Activated CD4-positive, alpha-beta T cell treated with anti-CD3 and anti-CD28 coated beads for 48 hours (primary cell): ENCODE measurements at places on chromosomes 2 and 18.

DNA sequence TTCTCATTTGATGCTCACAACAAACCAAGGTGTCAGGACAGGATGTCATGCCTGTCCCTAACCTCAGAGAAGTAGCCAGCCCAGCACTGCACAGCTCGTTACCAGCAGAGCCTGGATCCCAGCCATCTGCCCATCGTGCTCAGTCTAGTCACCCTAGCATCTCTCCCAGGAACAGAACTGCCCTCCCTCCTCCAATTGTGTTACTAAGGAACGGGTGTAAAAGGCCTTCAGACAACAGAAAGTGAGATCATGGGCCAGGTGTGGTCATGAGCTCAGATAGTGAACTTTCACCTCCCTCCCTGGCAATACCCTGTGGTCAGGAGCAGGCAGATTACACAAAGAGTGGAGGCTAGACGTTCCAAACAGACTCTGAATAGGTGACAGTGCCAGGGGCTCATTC, 111.8 kb upstream of the PPP1CB start:
- DNase-seq = no peak

- DNase-seq = no peak
These were observed 828.6 kb upstream of the FSHR start for GRCh38 chr2:49982871-49983270.

DNA sequence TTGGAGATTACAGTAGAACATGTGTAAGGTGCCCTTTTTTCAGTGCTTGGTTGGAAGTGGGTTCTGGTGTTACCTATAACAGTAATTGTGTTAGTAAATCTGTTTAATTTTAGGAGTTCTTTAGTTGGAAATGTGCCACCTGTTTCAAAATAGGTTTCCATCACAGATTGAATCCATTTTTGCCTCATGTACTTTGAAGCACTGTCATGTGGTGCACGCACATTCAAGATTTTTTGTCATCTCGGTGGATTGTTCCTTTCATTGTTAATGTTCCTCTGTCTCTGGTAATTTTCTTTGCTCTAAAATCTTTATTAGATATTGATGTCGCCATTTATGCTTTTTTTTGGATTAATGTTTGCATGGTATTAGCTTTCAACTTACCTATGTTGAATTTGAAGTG, 1.3 kb downstream of the ATP9B start:
- DNase-seq = no peak

DNA sequence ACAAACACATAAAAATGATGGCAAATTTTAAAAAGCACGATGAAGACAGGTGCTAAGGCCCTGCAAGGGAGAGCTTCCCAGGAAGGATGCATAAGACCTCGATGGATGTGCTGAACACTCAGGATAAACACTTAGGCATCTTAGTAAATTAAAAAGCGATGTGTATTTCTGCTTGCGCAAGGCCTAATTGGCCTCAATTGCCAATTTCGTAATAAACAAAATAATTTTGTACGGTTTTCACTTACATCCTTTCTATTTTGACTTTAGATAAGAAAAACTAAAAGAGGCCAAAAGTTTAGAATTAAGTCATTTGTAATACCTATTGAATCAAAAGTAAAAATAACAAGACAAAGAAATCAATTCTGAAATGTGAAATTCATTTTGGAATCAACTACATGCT, 189.1 kb downstream of the TCF4 start:
- no peak for DNase-seq

- DNase-seq = no peak
These were observed 257.2 kb downstream of the SRBD1 start for GRCh38 chr2:45353879-45354278.

GRCh38 chr2:47503481-47504070, 100.6 kb downstream of the MSH2 start:
- DNase-seq = no peak

- no peak for DNase-seq
These were observed 40.3 kb upstream of the HNMT start for GRCh38 chr2:137924019-137924418.

GRCh38 chr2:210938228-210938627, 381.8 kb downstream of the CPS1 start:
- no peak for DNase-seq

GRCh38 chr2:45450634-45451033, 160.4 kb downstream of the SRBD1 start:
- DNase-seq = no peak

DNA sequence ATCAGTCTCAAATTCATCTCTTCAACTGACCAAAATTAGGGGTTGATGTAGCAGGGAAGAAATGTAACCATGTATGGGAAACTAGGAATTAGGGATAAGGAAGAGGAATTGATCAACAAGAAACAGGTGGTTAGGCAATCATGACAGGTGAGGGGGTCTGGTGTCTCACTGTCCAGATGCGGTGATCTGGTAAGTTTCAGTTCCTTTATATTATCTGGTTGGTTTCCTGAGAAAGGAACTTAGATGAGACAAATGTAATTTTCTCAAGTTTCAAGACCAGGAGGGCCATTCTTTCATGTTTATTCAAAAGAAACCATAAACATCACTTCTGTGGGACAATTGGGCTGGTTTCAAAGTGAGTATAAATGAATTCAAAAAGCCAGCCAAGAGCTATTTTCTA, 306.2 kb upstream of the KCNJ3 start:
- DNase-seq = no peak

GRCh38 chr2:104118889-104119288, 735.0 kb upstream of the POU3F3 start:
- DNase-seq = no peak

GRCh38 chr2:113278742-113279139, at the start of gene PAX8:
TSS of gene PAX8 (minus strand) at chr2:113278921. CDS start at chr2:113278394, 527 bp downstream.
- no peak for DNase-seq

DNA sequence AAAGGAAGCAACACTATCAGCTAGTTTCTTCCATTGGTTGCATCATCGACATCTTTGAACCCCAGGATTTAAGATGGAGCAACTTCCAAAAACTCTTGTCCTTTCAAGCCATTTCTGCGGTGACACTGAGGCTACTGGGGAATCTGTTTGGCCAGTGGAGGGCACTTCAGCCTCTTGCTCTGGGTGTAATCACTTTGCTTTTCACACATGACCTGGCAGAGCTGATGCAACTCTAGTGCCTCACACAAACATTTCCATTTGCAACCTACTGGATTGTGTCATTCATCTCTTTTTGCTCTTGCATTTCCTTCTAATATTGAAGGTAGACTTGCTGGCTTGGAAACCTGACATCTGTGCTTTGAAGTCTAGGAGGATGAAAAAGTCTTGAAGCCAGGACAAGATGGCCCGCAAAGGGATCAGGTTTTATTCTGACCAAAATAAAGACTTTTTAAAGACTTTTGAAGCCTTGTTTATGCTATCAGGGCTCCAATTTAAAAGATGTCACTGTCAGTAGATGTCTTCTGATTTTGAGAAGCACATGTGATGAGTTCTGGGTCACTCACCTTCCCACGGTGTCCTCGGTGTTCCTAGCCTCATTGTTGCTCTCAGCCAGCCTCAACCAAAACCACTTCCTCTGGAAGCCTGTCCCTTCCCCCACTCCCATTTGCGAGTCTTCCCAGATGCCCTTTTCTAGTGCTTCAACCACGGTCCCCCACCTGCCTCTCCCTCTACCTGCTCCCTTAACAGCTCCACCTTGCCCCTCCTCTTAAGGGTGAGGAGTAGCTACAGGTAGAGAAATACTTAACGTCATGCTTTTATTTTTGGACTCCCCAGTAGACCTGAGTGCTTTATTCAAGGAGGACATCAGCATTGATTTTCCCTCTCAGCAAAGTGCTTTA, 69.7 kb upstream of the KCNE4 start:
- DNase-seq = no peak

DNA sequence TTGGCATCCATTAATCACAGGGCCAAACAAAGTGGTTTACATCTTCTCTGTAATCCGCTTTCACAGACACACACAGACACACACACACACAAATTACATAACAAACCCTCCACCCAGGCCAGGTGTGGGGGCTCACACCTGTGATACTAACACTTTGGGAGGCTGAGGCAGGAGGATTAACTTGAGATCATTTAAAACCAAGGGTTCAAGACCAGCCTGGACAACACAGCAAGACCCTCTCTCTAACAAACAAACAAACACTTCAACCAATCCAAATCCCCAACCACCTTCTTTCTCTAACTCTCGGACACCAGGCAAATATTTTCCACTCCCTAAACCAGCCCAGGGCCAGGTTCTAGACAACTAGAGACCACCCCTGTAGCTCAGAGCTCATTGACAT, 79.5 kb upstream of the XPO1 start:
- DNase-seq = no peak

DNA sequence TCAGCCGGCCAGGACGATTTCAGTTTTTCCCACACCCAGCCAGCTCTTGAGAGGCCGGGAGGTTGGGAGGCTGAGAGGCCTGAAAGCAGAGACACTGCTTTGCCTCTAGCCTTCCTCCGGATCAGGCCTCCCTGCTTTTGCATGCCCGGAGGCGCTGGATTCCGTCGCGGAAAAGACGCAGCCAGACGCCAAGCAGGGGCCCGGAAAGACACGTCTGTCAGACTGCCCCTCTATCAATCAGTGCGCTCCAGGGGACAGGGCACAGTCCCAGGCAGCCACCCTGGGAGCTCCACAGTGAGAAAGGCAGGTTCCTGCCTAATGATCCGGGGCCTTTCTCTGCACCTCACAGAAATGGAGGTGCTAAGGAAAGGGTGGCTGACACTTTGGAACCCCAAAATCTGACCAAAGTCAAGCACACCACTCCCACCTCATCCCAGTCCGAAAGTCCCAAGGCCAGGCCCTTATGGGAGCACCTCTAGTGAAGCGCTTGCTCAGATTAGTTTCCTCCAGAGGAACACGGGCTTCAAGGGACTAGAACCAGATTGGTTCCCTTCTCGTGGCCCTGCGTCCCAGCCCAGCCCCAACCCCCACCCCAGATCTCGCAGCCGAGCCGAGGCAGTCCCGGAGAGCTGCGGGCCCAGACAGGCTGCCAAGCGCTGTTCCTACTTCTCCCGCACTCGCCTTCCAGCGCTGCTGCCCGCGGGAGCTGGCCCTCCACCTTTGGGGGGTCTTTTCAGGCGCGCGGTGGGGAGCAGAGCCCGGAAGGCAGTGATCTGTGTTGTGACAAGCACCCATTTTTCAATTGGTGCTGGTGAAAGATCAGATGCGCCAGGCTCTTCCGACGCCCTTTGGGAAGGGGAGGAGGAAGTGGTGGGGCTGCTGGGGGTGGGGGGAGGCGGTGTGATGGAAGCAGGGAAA, 5.0 kb downstream of the DLX1 start:
- DNase-seq = peak; percentile 25

- no peak for DNase-seq
These were observed 949.4 kb upstream of the FANCL start for GRCh38 chr2:59190518-59190917.

DNA sequence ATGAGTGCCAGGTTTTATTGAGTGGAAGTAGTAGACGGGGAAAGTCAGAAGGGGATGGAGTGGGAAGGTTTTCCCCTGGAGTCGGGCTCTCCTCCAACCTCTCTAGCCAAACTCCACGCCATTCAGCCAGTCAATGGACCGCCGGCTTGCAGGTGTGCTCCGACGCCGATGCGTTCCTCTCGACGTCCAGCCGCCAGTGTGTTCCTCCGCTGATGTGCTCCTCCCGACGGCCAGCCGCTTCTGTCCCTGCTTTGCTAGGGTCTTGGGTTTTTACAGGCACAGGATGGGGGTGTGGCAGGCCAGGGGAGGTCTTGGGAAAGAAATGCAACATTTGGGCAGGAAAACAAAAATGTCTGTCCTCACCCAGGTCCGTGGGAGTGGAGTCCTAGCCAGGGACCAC, 94.3 kb upstream of the TEX51 start:
- DNase-seq = no peak

- DNase-seq = no peak
These were observed 107.7 kb upstream of the RAB27B start for GRCh38 chr18:54720620-54721019.

DNA sequence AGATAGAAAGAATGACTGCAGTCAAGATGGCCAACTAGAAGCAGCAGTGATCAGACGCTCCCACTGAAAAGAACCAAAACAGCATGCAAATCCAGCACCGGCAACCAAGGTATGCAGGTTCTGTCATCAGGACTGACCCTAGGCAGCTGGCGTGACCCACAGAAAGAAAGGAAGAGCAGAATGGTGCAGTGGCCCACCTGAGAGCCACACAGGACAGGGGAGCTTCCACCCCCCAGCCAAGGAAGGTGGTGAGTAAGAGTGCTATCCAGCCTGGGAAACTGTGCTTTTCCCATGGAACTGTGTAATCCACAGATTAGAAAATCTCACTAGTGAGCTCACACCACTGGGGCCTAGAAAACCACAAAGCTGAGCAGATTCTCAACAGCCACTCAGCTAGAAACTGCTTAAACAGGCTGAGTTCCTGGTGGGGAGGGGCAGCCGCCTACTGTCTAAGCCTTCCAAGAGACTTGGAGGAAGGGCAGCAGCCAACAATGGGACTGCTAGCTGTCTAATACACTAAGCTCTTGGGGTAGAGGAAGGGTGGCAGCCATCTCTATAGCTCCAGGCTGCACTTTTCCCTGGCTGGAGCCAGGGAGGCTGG, 127.9 kb downstream of the EVA1A start:
- no peak for DNase-seq

GRCh38 chr2:106638043-106638442, 150.9 kb downstream of the CD8B2 start:
- DNase-seq = no peak

GRCh38 chr18:22828171-22828570, 105.0 kb upstream of the RBBP8 start:
- no peak for DNase-seq

DNA sequence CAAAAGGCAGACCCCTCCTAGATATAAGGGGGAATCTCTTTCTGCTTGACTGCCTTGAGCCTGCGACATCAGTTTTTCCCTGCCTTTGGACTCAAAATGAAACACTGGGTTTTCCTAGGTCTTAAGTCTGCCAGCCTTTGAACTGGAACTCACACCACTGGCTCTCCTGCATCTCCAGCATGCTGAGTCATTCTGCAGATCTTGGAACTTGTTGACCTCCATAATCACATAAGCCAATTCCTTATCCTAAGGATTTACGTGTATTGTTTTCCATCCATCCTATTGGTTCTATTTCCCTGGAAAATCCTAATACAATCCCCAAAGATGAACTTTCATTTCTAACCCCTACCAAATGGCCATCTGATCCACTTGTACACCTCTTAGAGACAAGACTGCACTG, 88.0 kb downstream of the AFF3 start:
- DNase-seq = no peak

GRCh38 chr18:78242806-78243205, 736.8 kb upstream of the SALL3 start:
- DNase-seq = no peak

GRCh38 chr2:123073371-123073770, 951.7 kb upstream of the CNTNAP5 start:
- no peak for DNase-seq

GRCh38 chr2:15311926-15312325, 249.2 kb downstream of the NBAS start:
- no peak for DNase-seq

GRCh38 chr2:201363857-201364560, 6.9 kb upstream of the FLACC1 start:
- peak; percentile 18 for DNase-seq

- DNase-seq = no peak
These were observed 171.3 kb downstream of the THADA start for GRCh38 chr2:43424262-43425207.

DNA sequence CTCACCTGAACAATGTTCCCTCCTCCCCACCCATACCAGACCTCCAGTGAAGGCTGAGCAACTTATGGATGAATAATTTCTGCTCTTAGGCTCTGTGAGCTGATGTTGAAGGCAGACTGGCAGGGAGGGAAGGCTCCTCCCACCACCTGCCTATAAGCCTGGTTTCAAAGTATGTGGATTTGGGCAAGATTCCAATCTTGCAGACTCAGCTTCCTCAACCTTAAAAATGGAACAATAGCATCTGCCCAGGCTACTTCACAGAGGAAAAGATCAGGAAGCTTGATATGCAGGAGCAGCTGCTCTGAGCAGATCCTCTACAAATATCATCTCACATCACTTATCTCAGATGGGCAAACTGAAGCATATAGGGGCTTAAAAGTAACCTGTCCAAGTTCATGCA, 112.2 kb downstream of the ZFP36L2 start:
- no peak for DNase-seq
